ENCODE measurements at places on chromosomes 7 and 10. TPM values are rescaled to one million over a fixed set of nuclear protein-coding genes. Genes with fewer than 3 reads are reported as not detected.

MKI67 gene
- total RNA-seq, result 49.8 TPM

LIPN gene
- not detected for total RNA-seq

GHRHR gene
- total RNA-seq, result not detected

SDK1 gene
- not detected for total RNA-seq

GRCh38 chr10:109928475-109928891 lies 5.2 kb upstream of the XPNPEP1 start:
- DNase-seq, result no peak

- DNase-seq, result peak; percentile 64
Observed at GRCh38 chr7:38318803-38319416, 45.5 kb upstream of the TARP start.

DNA sequence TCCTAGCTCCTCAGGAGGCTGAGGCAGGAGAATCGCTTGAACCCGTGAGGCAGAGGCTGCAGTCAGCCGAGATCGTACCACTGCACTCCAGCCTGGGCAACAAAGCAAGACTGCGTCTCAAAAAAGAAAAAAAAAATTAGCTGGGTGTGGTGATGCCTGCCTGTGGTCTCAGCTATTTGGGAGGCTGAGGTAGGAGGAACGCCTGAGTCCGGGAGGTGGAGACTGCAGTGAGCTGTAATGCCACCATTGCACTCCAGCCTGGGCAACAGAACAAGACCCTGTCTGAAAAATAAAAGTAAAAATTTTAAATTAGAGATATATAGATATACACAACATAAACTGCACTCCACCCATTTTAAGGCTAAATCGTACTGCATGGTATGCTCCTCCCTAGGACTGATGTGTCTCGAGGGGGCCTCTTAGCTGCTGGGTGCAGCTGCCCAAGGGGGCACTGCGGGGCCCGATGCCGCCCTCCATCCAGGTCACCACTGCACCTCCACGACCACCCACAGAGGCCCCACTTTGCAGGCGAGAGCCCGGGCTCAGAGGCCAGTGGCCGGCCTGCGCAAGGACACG lies 40.9 kb upstream of the FOXK1 start:
- peak; percentile 11 for DNase-seq

DNA sequence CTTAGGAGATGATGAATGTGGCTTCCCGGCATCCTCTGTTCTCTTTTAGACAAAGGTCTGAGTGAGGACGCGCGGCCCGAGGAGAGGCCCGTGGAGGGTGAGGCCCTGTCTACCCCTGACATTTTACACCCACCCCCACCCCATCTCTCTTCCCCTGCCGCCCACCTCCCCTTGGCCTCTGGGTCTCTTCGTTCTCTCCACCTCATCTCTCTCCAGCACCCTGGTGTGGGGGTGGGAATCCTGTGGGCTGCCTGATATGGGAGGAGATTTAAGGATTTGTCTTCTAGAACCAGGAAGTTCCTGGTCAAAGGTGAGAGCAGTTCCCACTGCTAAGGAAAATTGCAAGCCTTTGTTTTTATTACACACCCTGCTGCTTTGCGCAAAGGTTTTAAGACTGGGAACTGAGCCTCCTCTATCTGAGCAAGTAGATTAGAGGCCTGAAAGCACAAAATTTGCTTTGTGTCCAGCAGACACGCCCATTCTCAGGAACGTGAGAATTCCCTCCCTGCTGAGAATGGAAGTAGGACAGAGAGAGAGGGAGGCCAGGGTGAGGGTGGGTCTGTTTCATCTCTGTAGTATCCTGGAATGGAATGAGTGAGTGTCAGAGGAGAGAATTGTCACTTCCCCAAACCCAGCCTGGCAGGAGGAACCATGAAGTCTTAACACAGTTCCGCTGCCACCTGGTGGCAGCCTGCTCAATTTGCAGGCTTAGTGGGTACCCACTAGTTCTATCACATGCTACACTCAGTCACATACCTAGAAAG lies 91.2 kb downstream of the GTF2IRD1 start:
- DNase-seq, result peak; percentile 99

GRCh38 chr10:28219251-28219650 lies 83.6 kb downstream of the MPP7 start:
- no peak for DNase-seq

GRCh38 chr7:142454862-142455261 lies 197.0 kb upstream of the PRSS58 start:
- no peak for DNase-seq

DNA sequence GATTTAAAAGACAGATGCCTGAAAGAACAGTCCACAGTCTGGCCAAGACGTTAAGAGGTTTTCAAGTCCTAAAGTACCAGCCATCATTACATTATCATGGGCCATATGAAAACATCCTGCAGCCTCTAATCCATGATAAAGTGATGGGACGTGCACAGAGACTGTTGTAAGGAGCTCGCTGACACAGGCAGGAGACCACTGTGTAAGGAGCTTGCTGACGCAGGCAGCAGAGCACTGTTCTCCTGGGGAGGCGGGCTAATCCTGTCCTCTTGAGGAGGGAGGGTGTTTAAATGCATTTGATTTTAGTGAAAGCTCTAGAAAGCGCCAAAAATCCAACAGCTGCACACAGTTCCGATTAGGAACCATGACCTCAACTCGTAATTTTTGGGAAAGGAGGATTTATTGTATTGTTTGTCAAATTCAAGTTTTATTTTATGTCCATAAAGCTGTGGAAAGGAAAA lies 16.9 kb downstream of the SVIL start:
- no peak for DNase-seq

GRCh38 chr10:82472406-82473335 lies 597.7 kb downstream of the NRG3 start:
- DNase-seq, result no peak

- no peak for DNase-seq
Observed at GRCh38 chr7:40587419-40587818, 452.6 kb downstream of the SUGCT start.
